IPS-NIHi11 (cell line): ENCODE measurements at places on chromosomes 5 and 9.

DNA sequence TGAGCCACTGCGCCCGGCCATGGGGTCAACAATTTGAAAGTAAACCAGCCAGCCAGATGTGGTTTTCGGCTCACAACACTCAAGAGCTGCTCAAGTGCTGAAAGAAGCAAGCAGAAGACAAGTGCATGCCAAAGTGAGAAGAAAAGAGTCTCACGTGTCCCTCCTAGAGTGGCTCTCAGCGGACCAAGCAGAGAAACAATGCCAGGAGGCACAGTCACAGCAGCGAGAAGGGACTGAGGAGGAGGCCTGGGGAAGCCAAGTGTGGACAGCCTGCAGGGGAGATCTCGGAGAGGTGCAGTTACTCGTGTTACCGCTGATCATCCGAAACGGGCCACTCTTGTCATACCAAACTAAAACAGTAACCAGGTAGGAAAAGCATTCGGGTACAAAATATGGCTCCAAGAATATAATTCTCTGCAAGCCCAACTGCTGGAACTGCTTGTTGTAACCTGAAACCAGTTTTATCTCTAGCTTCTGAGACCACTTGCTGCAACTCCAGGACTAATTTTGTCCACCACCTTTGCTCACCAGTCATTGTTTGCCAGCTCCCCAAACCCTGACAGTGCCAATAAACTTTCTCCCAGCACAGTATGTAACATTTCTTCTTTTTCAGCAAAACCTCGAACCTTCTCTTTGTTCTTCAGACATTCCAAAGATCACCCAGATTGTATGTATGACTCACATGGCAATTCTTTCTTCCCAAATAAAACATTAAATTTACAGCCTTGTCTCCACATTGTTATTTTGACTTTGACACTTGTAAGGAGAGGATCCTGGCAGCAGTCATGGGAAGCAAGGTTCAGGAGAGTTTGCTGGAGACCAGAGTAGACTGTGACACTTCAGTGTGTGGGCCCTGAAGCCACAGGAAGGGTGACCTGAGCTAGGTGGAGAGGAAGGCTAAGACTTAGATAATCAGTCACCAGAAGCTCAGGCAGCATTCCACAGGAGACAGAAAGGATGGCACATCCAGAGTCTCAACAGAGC, 6.3 kb downstream of the SLC35D2 start:
- DNase-seq: no peak

DNA sequence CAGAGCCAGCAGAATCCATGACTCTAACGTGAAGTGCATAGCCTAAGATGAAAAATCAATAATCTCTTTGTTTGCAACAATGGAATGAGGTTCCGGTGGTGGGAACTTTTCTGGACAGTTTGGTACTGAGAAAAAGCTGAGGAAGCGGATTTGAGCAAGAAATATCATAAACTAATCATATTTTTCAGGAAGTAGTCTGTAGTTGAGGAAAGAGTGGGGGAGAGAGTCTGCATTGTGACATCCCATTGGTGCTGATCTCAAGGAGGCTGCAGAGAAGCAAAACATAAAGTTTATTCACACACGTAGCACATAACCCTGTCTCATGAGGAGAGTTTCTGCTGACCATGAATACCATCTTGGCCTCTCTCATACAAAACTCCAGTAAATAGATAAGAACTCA, 15.8 kb upstream of the FCHO2 start:
- no peak for DNase-seq

DNA sequence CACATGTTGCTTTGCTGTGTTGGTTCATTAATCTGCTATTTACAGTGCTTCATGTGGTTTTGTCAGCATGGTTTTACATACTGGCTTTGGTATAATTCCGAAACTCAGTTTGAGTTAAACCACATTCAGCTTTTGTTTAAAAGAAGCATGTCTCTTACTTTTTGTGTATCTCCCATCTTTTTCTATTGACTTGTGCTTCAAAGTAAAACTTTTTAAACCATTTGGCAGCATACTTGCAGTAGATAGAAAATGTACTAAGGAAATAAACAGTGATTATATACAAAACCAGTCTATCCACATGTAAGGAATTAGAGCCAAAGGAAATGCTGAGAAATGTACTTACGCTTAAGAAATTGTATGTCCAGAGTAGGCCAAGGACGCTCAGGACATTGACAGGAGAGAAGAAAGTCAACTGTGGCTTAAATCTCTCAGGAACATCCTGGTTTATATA, 286.9 kb downstream of the ARHGEF28 start:
- DNase-seq: no peak

DNA sequence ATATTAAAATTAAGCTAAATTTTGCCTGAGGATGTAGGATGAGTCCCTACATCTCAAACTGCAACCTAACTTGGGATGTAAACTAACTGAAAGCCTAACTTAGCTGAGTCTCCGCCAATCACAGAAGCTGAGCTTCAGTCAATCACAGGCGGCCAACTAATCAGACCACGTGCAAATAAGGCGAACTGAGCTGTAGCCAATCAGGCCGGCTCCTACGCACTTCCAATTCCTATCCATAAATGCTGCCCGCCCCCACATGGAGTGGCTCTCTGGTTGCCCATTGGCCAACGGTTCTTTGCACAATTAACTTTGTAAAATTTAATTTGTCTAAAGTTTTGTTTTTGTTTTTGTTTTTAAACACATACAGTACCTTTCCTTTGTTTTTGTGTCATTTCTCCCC, 13.9 kb upstream of the GPX8 start:
- no peak for DNase-seq

DNA sequence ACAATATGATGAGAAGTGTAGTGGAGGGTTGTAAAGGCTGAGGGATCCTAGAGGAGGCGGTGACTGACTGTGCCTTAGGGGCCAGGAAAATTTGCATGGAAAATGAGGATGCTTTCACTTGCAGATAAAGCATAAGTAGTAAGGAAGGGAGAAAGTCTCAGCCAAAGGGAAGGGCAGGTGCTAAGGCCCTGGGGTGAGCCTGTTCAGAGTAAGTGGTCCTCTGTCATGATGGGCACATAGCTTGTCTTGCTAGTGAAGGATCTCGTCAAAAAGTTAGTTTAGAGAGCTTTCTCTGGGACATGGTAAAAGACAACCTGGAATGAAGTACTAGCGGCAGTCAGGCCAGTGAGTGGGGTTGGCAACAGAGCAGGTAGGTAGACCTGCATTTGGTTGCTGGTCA, 75.4 kb upstream of the CPLX2 start:
- no peak for DNase-seq

GRCh38 chr9:83509402-83509801, 28.8 kb downstream of the FRMD3 start:
- DNase-seq: no peak

GRCh38 chr9:115024925-115025535, 92.9 kb downstream of the TNC start:
- DNase-seq: no peak

DNA sequence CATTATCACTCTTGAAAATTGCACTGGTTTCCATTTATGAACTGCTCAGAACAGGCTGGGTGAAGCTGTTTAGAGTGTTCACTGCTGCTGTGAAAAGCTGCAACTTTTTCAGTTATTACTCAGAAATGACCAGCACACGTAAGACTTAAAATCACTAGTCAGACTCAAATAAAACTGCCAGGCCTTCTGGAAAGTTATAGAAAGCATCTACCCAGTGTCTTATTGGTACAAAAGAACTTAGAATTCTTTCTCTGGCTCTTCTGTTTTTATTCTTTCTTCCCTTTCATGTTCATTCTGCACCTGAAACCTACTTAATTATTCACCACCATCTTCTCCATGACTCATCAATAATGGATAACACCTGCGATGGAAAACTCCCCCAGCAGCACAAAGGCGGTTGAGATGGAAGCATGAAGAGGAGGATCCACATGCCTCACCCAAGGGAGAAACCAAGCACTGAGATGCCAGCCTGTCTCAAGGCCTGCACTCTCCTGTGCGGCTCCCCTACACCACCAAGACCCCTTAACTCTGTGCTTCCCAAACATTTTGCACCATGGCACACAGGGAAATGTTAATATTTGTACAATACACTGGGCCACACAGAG, 171.9 kb downstream of the ENTREP1 start:
- no peak for DNase-seq

DNA sequence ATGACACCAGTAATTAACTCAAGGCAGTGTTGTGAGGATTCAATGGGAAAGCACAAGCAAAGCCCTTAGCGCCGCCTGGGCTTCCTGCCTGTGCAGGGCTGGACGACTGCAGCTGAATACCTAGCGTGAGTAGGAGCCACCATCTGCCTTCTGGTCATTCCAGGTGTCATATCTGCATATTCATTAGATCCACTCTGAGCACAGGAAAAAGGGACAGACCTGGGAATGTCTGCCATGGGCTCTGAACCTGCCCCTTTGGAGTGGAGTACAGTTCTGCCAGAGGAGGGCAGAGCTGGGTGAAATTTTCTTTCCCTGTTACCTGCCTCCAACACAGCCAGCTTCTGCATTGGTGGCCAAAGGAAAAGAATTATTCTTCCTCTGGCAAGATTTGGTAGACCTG, 298.8 kb downstream of the NSG2 start:
- no peak for DNase-seq

DNA sequence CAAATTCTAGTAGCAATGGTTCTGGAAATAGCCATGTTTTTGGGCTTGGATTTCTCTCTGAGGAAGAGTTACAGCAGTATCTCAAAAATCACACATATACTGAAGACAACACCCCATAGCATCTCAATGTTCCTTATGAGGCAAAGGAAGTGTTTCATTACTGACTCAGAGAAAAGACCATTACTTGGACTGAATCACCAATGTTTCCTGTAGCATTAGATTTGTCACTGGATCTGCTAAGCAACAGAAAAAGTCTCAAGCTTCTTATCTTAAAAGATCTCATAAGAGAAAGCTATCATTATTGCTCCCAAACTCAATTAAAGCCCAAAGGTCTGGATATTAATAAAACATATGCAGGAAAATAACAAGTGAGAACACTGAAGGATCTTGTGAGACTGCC, 272.4 kb downstream of the ADAMTS6 start:
- DNase-seq: no peak

- peak; percentile 9 for DNase-seq
Observed at GRCh38 chr5:91383956-91384300, 811 bp upstream of the ARRDC3 start.

DNA sequence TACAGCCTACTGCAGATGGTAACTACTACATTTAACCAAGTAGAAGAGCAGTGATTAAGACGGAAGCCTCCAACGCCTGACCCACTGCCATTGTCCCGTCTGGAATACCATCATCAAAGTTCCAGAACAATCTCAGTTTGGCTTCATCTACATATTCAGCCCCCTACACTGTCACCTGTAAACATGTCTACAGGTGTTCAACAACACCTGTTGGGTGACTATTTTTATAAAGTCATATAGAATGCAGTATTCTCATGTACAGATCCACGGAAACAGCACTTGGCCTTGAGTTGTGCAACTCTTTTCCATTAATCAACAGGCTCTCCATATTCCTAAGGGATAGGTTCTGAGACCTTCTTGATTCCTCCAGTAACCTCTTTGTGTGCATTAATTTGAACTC, 53.3 kb upstream of the AGXT2 start:
- no peak for DNase-seq

- DNase-seq: no peak
Observed at GRCh38 chr5:168408561-168409305, 77.5 kb upstream of the RARS1 start.

- no peak for DNase-seq
Observed at GRCh38 chr9:20464242-20464641, 158.1 kb downstream of the MLLT3 start.

DNA sequence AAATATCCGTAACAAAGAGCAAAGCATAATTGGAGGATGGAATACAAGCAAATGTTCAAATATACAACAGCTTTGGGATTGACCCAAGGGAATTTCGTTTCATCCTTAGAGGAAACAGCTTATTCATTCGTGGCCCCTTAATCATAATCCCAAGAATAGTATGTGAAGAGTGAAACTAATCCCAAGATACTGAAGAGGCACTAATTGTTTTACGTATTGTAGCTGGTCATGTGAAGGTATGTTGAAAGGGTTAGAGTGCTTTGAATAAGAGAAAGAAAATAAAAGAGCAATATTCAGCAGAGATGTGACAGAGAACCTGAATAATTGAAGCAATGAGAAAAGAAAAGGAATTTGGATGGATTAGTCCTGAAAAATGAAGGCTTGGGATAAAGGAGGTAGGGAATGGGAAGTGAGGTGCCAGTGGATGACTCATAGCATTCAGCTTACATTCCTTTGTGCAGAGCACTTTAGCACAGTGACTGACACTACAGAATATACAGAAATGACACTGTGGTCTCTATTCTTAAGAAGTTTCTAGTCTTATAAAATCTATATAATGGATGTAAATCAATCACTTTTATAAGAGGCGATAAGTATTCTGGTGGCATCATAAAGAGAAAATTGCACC, 221.9 kb downstream of the TLR4 start:
- DNase-seq: no peak

- no peak for DNase-seq
Observed at GRCh38 chr5:37323607-37324006, 47.3 kb downstream of the NUP155 start.

- peak; percentile 54 for DNase-seq
Observed at GRCh38 chr9:128124873-128125579, 2.5 kb downstream of the PTGES2 start.

- no peak for DNase-seq
Observed at GRCh38 chr5:153520952-153521351, 30.5 kb downstream of the GRIA1 start.

- no peak for DNase-seq
Observed at GRCh38 chr5:150513375-150514309, 5.7 kb downstream of the NDST1 start.

GRCh38 chr5:79269733-79270166, 33.8 kb downstream of the JMY start:
- no peak for DNase-seq

DNA sequence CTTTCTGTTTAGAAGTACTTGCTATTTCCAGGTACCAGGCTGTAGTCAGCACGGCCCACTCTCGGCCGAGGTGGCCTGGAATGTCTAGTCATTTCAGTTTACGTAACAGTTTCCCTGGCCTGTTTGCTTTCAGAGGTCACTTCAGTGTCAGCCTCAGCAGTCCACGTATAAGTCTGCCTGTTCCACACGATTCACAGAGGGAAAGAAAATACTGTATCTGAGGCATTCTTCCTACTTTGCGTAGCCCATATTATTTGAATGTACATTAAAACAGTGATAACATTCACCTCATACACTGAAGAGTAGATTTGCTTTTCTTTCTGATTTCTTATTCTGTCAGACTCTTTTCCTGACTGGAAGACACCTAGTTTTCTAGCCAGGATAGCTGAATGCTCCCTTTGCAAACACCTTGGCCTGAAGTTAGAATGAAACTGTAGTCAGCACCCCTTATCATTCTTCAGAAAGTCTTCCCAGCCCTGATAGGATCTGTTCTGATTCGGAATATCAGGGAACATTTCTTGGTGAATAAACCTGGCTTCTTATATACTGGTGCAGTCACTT, 140.9 kb downstream of the AOPEP start:
- DNase-seq: peak; percentile 42
